ENCODE measurements at places on chromosomes 2 and 18. TPM values are rescaled to one million over a fixed set of nuclear protein-coding genes. Genes with fewer than 3 reads are reported as not detected.

The SERPINB5 gene
- 1.4 TPM for total RNA-seq

The AQP12A gene
- not detected for total RNA-seq

The ACKR3 gene
- total RNA-seq = 0.07 TPM

The HOXD13 gene
- not detected for total RNA-seq

The TXNDC2 gene
- total RNA-seq = 2.0 TPM

The LCT gene
- total RNA-seq = 0.04 TPM

The TCF7L1 gene
- total RNA-seq = 0.13 TPM

The EHD3 gene
- total RNA-seq = not detected

The MOGAT1 gene
- total RNA-seq = not detected

The PLCD4 gene
- total RNA-seq = not detected

The ME2 gene
- 29.5 TPM for total RNA-seq

The PARD6G gene
- total RNA-seq = 0.92 TPM

The CYTIP gene
- total RNA-seq = 0.42 TPM

The TSGA10 gene
- 2.8 TPM for total RNA-seq

The FSIP2 gene
- 0.04 TPM for total RNA-seq

The CDH19 gene
- total RNA-seq = not detected

The CABYR gene
- not detected for total RNA-seq

The SERPINB12 gene
- not detected for total RNA-seq

The DUSP2 gene
- 0.18 TPM for total RNA-seq

The PLGLB2 gene
- total RNA-seq = not detected

The CCDC68 gene
- total RNA-seq = 1.3 TPM

The SLC4A3 gene
- 0.04 TPM for total RNA-seq

The ALPP gene
- total RNA-seq = not detected

The SCG2 gene
- total RNA-seq = 0.78 TPM

The IL1RL1 gene
- 0.44 TPM for total RNA-seq

The HOXD1 gene
- total RNA-seq = not detected

The TLX2 gene
- total RNA-seq = not detected

The VSNL1 gene
- not detected for total RNA-seq

The RAMP1 gene
- total RNA-seq = 0.29 TPM

The CNDP1 gene
- total RNA-seq = not detected

The IL1A gene
- total RNA-seq = 0.09 TPM

The PSMA8 gene
- not detected for total RNA-seq

The CLEC4F gene
- not detected for total RNA-seq

The KCTD18 gene
- 3.0 TPM for total RNA-seq

The CCDC102B gene
- total RNA-seq = 0.69 TPM

The IL36A gene
- total RNA-seq = not detected

The PTH2R gene
- total RNA-seq = 6.0 TPM

The HK2 gene
- 40.8 TPM for total RNA-seq

The RAB27B gene
- 2.0 TPM for total RNA-seq

The NOL4 gene
- not detected for total RNA-seq

The ITGB1BP1 gene
- total RNA-seq = 99.4 TPM

The CHCHD5 gene
- total RNA-seq = 55.3 TPM

The TMEM17 gene
- 0.58 TPM for total RNA-seq

The CTAGE1 gene
- total RNA-seq = not detected

The KIAA2012 gene
- total RNA-seq = not detected

The CYP20A1 gene
- total RNA-seq = 12.5 TPM

The RESP18 gene
- total RNA-seq = not detected

The MOCOS gene
- 12.4 TPM for total RNA-seq

The SEPTIN2 gene
- total RNA-seq = 162 TPM
